CD4-positive, alpha-beta T cell treated with Interleukin-17A for 4 hours (primary cell): ENCODE measurements at places on chromosomes 4 and X.

DNA sequence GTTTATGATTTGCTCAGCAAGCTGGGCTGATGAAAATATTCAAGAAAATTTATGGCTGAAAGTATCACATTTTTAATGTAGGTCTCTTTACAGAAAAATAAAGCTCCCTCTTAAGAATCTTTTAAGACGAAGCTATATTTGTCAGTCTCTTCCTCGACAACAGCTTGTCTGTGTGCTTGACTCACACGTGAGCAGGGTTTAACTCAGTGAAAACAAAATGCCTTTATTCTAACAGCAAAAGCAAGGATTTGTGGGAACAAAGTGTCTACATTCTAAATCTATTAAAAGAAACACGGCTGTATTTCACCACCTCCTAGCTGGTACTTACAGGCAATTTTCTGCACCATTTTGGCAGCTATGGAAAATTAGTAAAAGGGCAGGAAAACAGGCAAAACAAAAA is 75.5 kb downstream of the NYX start:
- no peak for DNase-seq

- no peak for DNase-seq
These were observed 36.9 kb downstream of the SULT1E1 start for GRCh38 chr4:69823048-69823447.

DNA sequence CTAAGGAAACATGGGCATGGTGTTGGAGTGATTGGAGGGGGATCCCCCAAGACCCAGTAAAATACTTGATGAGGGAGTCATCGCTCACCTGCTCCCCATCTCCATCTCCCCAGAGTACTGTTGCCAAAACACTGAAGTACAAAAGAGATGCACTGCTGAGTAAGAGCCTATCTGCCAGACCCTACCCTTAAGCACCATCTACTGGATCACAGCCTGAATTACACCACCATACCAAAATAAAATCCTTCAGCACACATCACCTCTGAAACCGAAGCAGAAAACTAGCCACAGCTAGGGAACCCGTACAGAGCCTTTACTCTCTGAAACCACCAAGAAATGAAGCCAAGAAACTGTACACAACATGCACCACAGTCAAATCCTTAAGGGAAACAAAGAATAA is 466.3 kb upstream of the ACTRT1 start:
- DNase-seq, result no peak

DNA sequence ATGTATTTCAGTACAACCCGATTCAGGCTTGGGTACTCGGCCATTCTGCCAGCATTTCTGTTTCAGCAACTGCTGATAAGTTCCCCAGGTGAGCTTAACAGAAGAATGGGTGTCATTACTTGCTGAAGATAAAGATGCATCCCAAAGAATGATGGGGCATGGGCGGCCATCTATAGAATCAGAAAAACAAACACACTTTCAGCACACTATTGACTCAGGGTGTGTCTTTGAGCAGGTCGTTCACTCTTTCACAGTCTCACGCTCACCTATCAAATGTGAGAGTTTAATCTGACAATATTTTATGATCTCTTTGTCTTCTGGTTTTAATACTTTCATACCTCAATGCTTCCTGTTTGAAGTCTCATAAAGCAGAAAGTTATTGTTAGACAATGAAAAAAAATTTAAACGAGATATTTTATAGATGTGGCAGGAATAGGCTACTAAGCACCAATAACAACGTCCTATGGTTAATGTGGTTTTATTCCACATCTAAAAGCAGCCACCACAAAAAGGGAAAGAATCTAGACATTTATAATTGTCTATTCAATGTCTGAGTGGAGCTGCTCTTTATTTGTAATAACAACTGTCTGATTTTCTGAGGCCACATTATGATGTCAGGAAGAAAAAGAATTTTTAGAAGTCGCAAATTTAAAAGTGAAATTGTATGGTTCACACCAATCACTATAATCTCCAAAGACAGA is 17.0 kb downstream of the GASK1B start:
- no peak for DNase-seq

DNA sequence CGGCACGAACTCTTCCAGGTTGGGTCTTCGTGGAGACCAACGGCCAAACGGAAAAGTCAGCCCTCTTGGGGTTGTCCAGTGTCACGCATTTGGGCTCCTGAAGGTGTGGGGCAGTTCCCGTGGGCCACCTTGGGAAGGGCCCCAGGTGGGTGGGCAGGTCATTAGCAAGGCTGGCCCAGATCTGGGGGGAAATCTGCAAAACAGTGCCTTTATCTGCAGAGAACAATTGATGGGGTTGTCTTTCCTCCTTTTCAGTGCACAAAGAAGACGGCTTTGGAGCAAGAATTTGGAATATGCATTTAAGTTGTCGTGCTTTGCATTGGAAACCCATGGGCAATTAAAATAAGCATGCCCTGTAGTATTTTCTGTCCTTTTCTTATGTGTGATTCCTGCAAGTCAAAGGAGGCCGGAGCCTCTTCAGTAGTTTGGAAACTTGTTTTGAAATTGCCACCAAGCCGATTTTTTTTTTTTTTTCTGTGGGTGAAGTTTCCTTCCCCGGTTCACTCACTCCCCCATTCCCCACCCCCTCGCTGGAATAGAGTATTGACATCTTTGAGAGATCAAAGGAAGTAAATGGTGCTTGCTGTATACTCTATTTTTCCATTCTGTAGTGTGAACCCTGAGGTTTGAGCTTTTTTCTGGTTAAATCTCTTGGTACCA is 9.8 kb downstream of the ZIC3 start:
- DNase-seq, result no peak

DNA sequence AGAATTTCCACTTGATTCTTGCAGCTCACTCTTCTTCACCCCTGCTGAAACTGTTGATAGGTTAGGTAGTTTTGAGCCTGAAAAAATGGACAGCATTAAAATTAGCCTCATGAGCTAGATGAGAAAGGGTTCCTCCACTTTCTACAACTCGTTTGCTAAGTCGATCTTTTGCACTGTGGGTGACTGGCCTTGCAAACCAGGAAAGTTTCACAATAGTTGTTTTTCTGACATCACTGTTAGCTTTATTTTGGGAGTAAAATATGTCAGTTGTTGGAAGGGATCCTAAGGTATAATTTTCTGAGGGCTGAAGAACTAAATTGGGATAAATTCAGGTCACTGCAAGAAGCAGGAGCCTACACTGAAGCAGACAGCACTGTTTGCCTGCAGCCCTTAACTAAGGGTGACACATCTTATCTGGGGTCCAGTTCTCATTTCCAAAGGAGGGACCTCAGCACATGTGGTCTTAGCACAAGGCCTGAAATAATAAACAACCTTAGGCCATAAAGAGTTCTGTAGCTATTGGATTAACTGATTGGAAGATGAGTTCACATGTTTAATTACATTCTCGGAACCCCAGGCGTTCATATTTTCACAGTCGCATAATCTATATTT is 29.1 kb downstream of the ANAPC4 start:
- no peak for DNase-seq

- DNase-seq, result no peak
These were observed 1.7 kb downstream of the SLC9B2 start for GRCh38 chr4:103074744-103075434.

DNA sequence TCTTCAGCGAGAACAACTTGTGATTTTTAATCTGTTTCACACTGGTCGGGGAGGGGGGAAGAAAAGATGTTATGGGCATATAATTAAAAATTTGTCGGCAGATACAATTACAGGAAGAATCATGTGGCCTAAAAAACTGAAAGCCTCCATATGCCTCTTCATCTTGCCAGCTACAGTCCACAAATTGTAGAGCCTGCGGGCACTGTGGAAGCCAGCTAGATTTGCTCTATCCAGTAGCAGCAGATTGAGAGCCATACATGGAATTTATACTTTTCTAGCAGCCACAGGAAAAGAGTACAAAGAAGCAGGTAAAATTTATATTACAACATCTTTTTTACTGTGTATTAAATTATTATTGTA is 147.3 kb downstream of the TBL1X start:
- no peak for DNase-seq

DNA sequence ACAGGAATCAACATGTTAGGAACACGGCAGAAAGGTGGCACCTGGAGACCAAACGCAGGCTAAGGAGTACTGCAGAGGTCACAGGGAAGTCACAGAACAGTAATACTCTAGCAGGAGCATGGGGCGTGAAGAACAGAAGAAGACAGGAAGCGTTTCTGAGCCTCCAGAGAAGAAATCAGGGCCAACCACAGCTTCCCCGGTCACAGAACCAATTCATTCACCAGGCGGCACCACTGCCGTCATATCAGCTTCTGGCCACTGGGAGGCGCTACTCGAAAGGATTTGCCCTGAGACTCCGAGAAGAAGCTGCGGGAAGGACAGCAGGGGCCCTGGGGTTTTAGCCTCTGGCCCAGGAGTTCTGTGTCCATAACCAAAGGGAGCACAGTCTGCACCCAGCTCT is 78.0 kb upstream of the DRD5 start:
- DNase-seq, result peak; percentile 75

- no peak for DNase-seq
These were observed 17.0 kb upstream of the HTRA3 start for GRCh38 chr4:8252301-8253173.

- no peak for DNase-seq
These were observed 162.7 kb upstream of the TTC29 start for GRCh38 chr4:147108409-147108808.
